CD4-positive, alpha-beta T cell treated with Interleukin-15 for 4 hours (primary cell): ENCODE measurements at places on chromosomes 3 and 15.

- DNase-seq: no peak
Observed at GRCh38 chr3:10010421-10010877, 15.8 kb upstream of the FANCD2 start.

DNA sequence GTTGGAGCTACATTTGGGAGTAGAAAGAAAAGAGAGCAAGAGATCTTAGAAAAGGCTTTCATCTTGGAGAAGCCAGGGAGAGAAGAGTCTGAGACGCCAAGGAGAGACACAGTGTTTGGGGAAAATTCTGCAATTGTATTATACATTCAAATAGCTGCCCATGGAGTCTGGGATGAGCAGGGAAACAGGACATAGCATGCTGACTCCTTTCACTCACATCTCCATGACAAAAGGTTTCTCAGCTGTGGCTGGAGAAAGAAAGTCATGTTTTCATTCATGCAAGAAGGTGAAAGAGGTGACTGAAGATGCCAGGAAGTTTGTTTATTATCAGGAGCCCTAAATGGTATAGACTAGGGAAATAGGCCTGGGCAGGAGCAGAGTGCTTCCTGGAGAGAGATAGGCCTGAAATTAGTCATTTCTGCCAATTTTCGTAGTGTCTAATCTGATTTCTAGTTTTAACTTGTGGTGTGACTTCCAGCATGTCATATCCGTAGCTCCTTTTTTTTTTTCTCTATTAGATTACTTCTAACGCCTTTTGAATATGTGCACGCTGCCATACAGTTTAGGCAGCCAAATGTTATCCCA lies 34.1 kb downstream of the ACP3 start:
- DNase-seq: no peak

DNA sequence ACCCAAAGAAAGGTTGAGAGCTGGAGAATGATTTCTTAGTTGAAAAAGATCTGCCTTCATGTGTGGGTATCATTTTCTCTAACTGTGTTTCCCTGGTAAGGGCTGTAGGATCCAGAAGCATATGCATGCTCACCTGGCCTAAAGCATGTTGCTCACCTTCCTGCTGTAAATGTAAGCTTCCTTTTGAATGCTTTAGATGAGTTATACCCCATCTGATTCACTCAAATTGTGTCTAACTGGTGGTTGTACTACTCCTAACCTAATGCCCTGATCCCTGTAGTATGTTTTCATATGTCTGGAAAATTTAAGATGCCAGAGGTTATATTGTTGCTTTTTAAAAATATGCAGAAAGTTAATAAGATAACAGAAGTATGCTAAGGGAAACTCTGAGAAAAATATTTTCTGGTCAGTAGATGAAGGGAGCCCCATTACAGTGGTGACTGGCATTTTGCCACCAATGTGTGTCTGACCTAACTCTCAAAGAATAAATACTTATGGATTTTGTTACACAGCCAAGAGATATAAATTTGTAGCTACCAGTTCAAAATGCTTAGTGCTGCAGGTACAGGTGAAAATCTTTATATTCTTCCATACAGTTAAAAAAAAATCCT lies 7.7 kb downstream of the FILIP1L start:
- DNase-seq: no peak

GRCh38 chr3:140394488-140395133 lies 283.3 kb upstream of the TRIM42 start:
- DNase-seq: no peak

GRCh38 chr3:41000471-41000870 lies 198.8 kb upstream of the CTNNB1 start:
- DNase-seq: no peak

DNA sequence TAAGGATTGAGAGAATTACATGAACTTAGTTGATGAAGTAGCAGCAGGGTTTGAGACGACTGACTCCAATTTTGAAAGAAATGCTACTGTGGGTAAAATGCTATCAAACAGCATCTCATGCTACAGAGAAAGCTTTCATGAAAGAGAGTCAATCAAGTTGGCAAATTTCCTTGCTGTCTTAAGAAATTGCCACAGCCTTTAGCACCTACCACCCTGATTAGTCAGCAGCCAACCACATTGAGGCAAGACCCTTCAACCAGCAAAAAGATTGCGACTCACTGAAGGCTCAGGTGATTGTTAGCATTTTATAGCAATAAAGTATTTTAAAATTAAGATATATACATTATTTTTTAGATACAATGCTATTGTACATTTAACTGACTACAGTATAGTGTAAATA lies 80.9 kb downstream of the RAP2B start:
- peak; percentile 61 for DNase-seq

GRCh38 chr3:13277196-13277813 lies 142.8 kb downstream of the NUP210 start:
- DNase-seq: no peak

DNA sequence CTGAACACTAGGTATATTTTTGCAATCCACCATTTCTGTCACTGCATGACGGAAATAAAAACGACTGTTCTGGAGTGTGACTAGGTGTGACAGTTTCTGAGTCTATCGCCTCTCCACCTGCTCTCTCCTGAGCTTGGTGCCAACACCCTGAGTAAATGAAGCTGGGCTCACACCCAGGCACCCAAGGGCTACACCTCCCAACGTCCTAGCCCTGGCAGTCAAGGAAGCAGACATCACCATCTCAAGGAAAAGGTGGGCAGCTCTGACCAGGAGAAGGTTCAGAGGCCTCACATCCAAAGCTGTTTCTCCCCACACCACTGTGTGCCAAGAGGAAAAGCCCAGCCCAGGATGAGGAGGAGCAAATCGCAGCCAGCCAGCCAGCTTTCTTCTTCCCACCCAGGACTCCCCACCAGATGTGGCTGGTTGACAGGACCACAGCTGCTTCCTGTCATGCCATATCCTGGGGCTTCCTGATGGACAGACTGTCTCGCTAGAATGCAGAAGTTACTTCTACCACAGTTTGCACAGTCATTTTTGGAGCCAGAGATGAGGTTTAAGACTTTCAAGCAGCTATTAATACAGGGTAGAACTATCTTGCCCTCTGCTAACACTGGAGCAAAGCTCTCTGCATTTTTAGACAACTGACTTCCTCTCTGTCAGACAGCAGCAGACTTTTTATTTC lies 3.3 kb downstream of the SCAMP2 start:
- DNase-seq: peak; percentile 42

- no peak for DNase-seq
Observed at GRCh38 chr3:139937674-139938279, 2.8 kb downstream of the CLSTN2 start.

GRCh38 chr3:193457526-193457925 lies 79.0 kb upstream of the ATP13A5 start:
- no peak for DNase-seq

- peak; percentile 82 for DNase-seq
Observed at GRCh38 chr3:151168269-151169094, 34.5 kb downstream of the GPR171 start.

DNA sequence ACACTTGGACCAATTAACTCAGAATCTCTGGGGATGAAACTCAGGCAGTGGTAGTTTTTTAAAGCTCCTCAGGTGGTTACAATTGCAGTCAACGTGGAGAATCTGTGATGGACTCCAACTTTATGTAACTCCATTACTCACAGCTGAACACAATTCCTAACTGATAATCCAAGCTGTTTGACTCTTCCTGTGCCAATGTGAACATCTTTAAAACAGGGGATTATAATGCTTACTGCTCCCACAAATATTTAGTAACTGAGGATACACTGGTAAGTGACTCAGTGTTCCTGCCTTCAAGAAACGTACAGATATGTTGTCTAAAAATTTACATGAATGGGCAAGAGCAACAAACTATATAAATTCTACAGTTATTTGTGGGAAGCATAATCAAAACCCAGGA lies 85.6 kb downstream of the OSBPL10 start:
- DNase-seq: no peak

DNA sequence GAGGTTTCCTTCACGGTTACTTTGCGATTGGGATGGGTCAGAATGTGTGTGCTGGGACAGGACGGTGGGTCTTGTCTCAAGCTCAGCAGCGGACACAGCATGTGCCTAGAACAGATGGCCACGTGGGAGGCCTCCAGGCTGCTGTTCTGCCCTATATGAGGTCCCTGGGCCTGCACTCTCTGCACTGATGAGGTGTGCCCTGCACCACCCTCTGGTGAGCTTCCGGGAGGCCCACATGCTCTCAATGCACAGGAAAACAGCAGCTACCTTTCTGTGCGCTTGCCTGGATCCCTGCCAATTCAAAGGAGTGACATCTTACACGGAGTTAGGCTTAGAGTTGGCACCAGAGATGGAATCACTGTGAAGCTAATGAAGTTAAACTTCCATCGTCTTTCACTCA lies 59.8 kb downstream of the BOC start:
- DNase-seq: no peak

GRCh38 chr15:95603802-95604201 lies 726.7 kb upstream of the NR2F2 start:
- DNase-seq: no peak

DNA sequence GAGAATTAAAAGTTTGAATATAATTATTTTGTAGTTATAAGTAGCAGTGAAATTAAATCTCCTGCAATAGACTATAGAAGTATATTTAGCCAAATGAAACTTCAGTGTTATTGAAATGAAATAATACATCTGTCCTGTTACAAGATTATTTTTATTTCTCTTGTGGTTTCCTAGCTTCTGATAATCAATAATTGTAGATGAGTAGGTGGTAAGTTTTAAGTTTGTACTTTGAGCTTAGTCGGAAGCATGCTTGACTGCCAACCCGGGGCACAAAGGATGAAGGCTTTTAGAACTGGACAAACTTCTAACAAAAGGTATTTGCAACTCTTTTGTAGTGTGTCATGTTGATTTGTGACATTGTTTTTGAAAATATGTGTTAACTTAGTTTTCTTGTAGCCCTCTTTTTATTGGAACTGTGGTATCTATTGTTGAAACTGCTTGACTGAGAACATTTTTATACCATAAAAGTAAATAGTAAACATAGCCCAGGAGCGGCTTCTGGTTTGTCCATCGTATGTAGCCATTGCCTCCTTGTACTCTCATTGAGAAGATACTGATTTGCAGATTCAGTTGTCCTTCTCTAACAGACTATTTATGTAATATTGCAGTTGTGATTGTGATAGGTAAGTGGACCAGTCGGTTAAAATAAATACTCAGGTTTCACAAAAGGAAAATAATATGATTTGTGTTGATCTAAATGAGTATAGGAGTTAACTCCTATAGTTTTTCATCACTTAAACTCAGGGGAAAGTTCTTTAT lies 2.9 kb downstream of the CTNNB1 start:
- DNase-seq: no peak

GRCh38 chr3:52188556-52188955 lies 9.4 kb upstream of the ALAS1 start:
- DNase-seq: no peak

GRCh38 chr3:121545049-121545573 lies 677 bp downstream of the POLQ start:
- no peak for DNase-seq

DNA sequence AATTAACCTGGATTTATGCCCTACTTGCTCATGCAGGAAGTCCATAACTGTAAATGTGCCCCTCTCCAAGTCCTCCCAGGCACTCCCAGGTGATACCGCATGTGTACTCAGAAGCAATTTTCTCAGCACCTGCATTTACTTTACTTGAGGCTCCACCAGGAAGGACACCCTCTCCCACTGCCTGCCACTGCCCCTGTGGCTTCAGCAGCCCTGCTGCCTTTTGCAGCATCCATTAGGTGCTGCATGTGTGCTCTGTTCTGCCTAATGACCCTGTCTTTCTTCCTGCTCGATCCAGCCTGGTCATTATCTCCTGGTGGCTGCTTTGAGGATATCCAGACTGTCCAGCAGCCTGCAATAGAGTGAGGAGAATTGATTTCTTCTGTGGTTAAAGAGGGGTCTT lies 107.6 kb upstream of the SEMA6D start:
- no peak for DNase-seq

- DNase-seq: peak; percentile 84
Observed at GRCh38 chr15:70023064-70023768, 74.5 kb downstream of the TLE3 start.

GRCh38 chr3:142866841-142867631 lies 21.8 kb downstream of the PCOLCE2 start:
- DNase-seq: no peak

- no peak for DNase-seq
Observed at GRCh38 chr3:151379083-151379734, 5.3 kb downstream of the P2RY12 start.

- no peak for DNase-seq
Observed at GRCh38 chr3:99505200-99505599, 133.2 kb upstream of the COL8A1 start.

DNA sequence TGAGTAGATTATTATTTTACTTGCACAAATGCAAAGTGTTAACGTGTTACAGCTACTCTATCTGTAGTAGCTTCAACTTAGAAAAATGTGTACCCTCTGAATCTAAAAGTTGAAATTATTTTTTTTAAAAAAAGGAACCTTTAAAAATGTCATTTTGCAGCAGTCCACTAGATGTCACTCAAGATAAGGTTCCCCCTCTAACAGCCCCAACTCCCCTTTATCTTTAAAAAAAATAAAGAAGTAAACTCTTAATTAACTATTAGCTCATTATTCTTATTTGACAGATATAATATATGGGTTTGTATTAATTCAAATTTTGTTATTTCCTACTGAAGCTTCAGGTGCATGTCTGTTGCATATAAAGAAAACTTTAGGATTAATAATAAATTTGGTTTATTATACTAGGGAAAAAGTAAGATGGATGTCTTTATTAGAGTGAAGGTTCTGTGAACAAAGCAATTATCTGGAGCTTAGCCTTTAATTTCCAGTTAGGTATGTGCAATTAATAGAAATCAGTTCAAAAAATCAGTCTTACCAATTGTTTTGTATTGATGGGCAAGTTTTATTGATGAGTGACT lies 288.5 kb downstream of the VGLL3 start:
- no peak for DNase-seq

- DNase-seq: no peak
Observed at GRCh38 chr3:185149591-185149990, 3.3 kb downstream of the C3orf70 start.

DNA sequence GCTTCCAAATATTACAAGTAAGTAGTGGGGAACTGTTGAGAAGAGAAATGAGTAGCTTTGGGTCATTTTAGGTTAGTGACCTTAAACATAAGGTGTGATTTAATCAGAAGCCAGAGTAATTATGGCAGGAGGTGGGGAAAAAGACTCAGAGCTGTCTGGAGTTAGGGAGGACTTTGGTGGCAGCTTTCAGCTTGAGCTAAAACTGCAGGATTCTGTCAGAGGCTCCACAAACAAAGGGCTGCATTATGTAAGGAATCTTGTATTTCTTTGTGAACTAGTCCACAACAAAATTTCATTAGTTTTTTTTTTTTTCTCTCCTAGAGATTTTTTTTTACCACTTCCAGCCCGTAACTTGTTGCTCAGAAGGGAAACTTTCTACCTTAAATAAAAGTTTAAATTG lies 345.3 kb downstream of the TIGIT start:
- no peak for DNase-seq
